Naive thymus-derived CD8-positive, alpha-beta T cell (primary cell): ENCODE measurements at places on chromosomes 12 and 14.

DNA sequence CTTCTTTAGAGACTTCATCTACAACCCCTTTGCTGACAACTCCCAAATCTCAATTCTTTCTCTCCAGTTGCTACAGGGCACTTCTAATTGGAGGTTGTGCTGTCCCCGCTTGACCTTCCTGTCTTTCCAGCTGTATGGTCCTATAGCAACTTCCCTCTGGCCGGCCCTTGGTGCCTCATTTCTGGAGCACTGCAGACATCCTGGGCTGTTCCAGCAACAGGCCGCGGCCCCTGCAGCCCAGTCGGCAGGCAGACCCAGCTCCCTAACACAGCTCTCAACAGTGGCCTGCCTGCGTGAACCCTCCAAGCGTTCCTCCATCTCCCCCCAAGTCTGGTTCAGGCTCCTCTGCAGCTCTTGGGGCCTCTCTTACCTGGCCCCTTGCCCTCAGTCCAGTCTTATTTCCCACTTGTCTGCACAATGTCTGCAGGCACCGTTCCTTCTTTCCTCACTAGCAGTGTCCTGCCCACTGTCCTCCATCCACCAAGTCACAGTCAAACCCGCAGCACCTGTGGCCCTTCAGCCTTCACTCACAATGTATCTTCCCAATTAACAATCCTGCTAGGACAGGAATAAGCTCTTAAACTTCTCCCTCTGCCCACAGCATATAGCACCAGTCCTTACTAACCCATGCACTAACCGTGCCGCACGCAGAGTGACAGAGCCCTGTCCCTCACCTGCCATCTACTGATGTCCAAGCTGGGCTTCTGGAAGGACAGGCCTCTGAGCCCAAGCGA is 1.6 kb upstream of the EML1 start:
- no peak for DNase-seq

DNA sequence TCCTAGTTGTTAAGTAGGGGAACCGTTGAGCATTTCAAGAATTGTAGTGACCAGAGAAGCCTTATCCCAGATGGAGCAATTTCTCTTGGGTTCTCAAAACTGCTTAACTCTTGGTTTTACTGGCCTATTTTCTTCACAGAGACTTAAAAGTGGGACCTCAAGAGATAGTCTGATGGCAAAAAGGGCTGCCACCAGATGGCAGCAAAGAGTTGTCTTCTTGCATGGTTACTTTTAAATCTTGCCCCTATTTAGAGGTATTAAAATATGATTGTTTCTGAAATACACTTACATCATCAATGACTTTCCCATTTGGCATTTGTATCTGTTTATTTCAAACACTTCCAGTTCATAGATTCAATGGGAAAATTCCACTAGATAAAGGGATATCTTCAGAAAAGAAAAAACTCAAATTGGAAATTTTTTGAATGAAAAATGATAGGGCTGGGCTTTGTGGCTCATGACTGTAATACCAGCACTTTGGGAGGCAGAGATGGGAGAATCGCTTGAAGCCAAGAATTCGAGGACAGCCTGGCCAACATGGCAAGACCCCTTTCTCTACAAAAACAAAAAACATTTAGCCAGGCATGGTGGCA is 69.9 kb upstream of the CNTN1 start:
- DNase-seq = peak; percentile 2

DNA sequence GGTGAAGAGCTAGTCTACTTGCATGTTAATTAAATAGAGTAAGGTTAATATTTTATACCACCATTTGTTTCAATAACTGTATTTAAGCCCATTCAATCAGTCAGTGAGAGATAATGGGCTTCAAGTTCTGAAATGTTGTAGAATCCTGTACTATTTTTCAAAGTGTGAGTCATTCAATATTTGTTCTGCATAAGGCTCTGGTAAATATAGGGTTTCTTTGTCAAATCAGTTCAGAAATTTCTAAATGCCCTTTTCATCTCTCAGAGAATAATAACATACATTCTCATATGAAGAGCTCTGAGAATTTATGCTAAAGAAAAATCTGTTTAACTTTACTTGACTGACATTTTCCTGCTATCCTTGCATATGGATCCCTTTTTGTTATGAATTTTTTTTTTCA is 493.3 kb downstream of the TMTC2 start:
- DNase-seq = no peak

- no peak for DNase-seq
Observed at GRCh38 chr12:77343291-77343690, 277.9 kb upstream of the E2F7 start.

- DNase-seq = no peak
Observed at GRCh38 chr14:21095430-21096205, 2.8 kb downstream of the ZNF219 start.

- DNase-seq = no peak
Observed at GRCh38 chr14:50792634-50793068, 38.3 kb downstream of the NIN start.

DNA sequence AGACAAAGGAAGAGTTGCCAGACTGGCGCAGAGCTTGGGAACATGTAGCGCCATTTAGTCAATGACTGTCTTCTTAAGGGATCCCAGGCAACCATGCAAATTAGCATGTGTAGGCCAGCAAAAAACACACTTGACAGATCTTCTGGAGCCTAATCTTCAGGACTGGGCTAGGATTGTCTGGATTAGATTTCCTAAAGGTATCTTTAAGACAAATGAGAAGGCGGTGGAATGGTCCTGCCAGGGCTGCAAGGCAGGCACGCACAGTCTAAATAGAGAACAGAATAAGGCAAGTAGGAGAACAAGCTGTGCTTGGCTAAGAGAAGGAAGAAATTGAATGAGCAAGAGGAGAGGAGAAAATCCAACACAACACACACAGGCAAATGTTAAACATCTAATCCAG is 80.0 kb downstream of the CIT start:
- no peak for DNase-seq

- DNase-seq = no peak
Observed at GRCh38 chr12:124764451-124764850, 99.2 kb downstream of the SCARB1 start.

GRCh38 chr14:98906123-98906995 is 365.6 kb downstream of the BCL11B start:
- no peak for DNase-seq

DNA sequence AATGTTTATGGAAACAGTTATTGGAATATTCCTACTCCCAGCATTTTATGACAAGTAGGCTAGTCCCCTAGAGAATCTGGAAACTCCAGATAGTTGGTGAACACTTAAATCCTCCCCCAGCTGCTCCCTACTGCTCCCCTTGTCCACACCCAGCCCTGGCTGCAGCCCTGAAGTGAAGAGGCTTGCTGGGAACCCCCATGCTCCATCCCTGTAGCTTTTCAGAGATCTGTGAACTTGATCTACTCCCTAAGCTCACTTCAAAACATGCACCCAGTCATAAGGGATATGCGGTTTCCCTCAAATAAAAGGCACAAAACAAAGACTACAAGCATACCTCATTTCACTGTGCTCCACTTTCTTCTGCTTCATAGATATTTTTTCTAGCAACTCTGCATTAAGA is 33.2 kb downstream of the EGLN3 start:
- DNase-seq = no peak

- DNase-seq = no peak
Observed at GRCh38 chr12:95126076-95126475, 52.7 kb upstream of the NR2C1 start.

GRCh38 chr14:61610900-61611299 is 84.4 kb upstream of the HIF1A start:
- DNase-seq = no peak
